Activated T-cell treated with anti-CD3 and anti-CD28 coated beads, Interleukin-2, amount 50 U/mL, for 1 hour (primary cell): ENCODE measurements at places on chromosomes 11 and 22.

DNA sequence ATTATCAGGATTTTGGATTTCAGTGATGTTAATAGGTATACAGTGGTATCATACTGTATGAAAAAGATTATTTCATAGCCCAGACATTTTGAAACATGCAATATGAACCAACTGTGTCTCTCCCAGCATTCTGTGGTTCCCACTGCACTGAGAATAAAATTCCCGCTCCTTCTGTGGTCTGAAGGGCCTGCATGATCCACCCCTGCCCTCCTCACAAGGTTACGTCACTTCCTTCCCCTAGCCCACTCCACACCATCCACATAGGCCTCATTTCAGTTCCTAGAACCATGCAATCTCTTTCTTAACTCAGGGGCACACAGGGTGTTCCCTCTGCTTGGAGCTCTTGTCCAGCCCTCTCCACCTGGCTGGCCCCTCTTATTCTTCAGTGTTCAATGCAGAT is 103.1 kb downstream of the TSPAN18 start:
- no peak for DNase-seq

DNA sequence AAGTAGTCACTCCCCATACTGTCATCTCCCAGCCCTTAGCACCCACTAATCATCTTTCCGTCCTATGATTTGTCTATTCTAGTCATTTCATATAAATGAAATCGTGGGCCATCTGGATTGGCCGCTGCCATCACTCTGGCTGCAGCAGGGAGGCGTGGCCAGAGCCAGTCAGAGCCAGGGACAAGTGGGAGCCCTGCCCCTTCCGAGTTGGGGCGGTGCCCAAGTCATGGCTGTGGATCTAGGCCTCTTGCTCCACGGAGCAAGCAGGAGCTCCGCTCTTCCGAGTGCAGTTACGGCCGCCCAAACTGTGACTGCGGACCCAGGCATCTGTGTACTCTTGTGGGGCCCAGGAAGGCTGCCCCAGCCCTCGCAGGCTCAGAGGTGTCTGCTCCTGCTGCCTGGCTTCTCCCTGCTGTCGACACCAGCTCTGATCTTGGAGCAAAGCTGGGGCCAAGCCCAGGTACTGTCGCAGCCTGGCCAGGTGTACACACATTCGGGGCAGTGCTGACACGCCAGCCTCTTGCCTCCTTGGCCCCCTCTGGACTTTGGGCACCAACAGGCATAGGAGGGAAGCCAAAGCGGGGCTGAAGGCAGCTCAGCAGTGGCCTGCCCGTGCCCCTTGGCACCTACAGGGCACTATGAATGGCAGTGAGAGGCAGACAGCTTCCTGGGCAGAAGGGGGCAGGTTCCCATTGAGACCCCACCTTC is 8.4 kb downstream of the MRPL48 start:
- DNase-seq, result no peak

- peak; percentile 76 for DNase-seq
These were observed 9.7 kb upstream of the NEFH start for GRCh38 chr22:29470159-29470855.

GRCh38 chr22:20015971-20016733 is 471 bp downstream of the ARVCF start:
- peak; percentile 50 for DNase-seq

- DNase-seq, result no peak
These were observed 43.6 kb upstream of the DDX6 start for GRCh38 chr11:118834427-118835028.

GRCh38 chr22:28992565-28993356 is 68.9 kb downstream of the C22orf31 start:
- no peak for DNase-seq

- DNase-seq, result no peak
These were observed 55.7 kb downstream of the RTL6 start for GRCh38 chr22:44442186-44442815.

DNA sequence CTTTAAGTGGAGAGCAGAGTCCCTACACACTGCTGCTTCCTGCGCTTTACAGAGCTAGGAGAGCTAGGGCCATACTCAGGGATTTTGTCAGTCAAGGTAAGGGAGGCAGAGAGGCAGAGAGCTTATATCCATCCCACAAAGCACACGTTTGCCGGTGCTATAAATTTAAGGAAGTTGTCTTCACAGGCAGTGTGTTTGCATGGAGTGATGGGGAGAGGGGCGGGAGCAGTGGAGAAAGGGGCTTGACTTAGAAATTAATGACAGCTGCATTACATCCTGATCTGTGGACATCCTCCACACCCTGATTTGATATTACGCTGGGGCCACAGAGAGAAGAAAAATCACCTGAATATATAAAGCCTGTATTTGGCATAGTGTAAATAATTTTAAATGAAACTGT is 84.1 kb downstream of the NTM start:
- no peak for DNase-seq

- DNase-seq, result no peak
These were observed 464.9 kb upstream of the CCDC90B start for GRCh38 chr11:83751041-83751440.

DNA sequence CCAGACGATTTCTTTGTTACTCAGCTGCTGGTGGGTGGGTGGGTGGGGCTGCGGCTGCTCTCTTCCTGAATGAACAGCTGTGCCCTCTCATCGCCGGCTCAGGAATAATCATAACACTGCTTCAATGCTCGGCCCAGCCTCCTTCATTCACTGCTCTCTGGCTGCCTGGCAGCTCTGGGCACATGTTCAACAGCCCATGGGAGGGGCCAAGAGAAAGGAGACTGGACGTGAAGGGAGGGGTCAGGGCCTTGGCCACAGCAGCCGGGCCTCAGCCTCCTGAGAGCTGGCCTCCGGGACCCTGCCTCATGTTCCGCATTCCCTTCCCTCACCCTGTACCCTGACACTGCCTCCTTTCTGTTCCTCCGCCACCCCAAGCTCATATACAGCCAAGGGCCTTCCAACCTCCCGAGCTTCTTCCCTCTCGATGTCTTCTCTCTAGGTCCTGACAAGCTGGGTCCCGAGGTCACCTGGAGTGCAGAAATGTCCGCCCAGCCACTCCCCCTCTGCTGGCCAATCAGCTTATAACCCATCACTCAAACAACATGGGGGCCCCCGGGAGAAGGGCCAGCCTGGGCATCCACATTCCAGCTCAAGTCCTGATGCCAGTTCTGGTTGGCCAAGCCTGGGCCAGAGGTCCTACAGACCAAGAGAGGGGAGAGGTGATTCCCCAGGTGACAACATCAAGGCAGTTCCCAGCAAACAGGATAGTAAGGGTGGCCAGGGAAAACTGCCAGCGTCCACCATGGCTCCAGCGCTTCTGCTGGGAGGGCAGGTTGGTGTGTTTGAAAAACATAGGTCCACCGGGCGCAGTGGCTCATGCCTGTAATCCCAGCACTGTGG is 3.2 kb upstream of the CSDC2 start:
- DNase-seq, result no peak

DNA sequence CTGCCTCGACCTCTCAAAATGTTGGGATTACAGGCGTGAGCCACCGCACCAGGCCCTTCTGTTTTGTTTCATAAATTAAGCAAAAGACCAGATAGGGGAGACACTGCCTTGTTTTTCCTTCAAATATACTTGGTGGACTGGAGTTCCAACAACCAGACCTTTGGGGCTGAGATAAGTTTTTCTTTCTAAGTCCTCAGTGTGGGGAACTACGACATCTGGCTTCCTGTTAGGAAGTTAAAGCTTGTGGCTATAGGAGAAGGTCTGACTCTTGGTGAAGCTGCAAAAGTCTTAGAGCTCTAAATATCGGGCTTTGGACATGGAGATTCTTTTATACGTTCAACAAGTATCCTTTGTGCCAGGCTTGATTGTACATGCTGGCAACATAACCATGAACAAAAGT is 64.1 kb upstream of the EED start:
- DNase-seq, result no peak

DNA sequence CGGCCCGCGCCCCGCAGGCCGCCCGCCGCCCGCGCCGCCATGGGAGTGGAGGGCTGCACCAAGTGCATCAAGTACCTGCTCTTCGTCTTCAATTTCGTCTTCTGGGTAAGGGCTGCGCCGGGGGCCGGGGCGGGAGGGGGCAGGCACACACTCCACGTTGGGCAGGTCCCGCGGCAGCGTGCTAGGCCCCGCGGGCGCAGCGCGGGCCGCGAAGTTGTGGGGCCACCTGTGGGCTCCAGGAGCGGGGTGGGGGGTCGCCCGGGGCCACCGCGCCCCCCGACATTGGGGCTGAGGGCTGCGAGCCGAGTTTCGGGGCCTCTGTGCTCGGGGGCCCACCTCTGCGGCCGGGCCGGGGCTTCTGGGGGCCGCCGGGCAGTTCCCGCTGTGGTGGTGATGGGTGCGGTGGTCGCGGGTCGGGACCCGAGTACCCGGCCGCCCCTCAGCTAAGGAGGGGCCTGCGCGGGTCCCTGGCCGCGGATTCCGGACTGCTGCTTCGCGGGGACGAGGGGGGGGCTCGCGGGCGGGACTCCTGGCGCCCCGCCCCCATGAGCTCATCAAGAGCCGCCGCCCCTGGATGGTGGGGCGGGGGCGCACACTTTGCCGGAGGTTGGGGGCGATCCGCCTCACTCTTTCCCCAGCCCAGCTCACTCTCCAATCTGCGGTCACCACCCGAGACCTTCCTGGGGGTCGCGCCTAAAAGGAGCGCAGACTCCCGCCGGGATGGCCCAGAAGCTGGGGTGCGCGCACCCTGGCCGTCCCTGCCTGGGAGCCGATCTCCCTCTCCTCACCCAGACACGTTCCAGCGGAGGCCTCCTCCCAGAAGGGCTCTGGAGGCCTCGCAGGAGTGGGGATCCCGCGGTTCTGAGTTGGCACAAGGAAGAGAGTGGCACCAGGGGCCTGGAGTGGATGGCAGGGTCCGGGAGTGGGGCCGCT is 667 bp downstream of the CD81 start:
- DNase-seq, result peak; percentile 72

- peak; percentile 4 for DNase-seq
These were observed 15.7 kb upstream of the GNB1L start for GRCh38 chr22:19870153-19871022.

GRCh38 chr11:132064987-132065620 is 694.7 kb downstream of the NTM start:
- DNase-seq, result no peak

GRCh38 chr22:49015993-49016908 is 811.4 kb downstream of the BRD1 start:
- no peak for DNase-seq

DNA sequence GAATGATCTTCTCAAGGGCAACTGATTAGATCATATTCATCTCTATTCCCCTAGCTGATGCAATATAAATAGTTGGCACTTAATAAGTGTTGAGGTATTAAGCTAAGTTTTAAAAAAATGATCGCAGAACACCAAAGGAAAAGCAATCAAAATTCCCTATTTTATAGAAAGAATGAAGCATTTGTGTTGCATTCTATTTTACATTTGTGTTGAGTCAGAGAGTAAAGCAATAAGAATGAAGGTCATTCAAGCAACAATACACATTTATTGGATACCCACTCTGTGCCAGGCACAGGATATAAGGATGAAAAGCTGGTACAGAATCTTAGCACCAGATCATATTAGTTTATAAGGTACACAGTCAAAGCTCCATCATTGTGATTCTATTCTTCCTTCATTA is 686.4 kb upstream of the CCDC90B start:
- DNase-seq, result no peak

DNA sequence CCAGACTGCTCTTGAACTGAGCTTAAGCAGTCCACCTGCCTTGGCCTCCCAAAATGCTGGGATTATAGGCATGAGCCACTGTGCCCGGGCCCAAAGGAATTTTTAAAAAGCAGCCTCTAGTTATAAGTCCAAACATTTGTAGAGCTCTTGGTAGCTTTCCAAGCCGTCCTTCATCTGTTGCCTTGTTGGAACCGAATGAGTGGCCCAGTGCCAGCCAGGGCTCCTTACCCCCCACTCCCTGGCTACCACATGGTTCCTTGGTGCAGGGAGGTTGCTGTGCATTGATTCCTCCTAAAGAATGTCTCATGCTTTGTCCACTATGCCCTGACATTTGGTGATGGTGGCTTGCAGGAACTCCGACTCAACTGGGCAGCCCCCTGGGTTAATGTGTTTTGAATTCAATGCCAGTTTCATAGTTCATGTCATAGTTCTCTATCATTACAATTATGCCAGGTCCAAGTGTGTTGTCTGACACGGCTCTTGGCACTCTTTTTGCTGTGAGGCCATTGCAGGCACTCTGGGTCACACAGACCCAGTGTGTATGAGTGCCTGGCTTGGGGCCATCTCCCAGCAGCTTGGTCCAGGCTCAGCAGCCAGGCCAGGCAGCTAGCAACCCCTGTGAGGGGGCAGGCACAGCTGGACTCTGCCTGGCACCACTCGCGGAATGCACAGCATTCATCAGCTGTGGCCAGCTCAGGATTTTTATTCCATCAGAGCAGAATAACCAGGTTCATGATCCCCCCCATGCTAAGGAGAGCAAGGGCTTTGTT is 13.3 kb upstream of the MICALL1 start:
- DNase-seq, result no peak

DNA sequence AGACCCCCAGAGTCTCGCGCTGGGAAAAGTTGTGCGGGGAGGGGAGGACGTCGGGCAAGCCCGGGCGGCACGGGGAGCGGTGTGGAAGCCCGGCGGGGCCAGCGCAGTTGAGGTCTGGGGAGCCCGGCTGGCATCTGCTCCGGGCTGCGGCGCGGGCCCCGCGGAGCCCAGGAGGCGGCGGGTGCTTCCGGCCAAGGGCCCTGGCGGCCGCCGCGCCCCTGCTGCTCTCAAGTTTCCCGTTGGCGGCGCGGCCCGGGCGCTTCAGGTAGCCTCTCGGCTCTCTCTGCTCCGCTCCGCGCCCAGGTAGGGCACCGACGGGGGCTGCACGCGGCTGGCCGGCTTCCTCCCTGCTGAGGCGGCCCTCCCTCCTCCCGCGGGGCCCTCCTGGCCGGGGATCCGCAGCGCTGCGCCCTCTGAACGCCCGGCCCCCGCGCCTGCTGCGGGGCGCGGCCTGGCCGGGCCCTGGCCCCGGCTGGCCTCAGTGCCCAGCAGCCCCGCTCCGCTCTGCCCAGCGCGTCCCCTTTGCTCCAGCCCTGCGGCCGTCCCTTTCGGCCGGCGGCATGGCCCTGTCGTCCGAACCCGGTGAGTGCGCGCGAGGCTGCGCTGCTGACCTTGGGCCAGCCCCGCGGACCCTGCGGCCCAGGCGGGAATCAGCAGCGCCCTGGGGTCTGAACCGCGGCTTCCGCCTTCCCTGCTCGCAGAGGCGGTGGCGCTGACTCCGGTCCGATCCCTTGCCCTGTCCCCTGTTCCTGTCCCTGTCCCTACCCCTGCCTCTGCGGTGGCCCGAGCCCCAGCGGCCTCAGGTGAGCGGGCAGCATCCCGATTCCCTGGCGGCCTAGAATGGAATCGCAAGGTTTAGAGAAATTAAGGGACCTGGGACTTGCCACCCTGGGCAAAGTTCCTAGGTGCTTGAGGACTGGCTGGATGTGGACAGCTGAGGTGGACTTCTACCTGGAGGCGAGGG is 4.3 kb upstream of the AMPD3 start:
- peak; percentile 64 for DNase-seq
